Testis (tissue), 5 donors: ENCODE measurements at places on chromosomes 1 and 21. TPM values are rescaled to one million over a fixed set of nuclear protein-coding genes. Genes with fewer than 3 reads are reported as not detected.

The GBP2 gene
- total RNA-seq, result 41.3 TPM

The CLDN17 gene
- total RNA-seq, result not detected

- no peak for DNase-seq
Observed at GRCh38 chr1:89286549-89287180, 14.0 kb upstream of the GBP5 start.

GRCh38 chr1:244296447-244296846 is 155.3 kb downstream of the ADSS2 start:
- DNase-seq, result no peak

- DNase-seq, result no peak
Observed at GRCh38 chr1:154992721-154993571, 440 bp upstream of the LENEP start.

DNA sequence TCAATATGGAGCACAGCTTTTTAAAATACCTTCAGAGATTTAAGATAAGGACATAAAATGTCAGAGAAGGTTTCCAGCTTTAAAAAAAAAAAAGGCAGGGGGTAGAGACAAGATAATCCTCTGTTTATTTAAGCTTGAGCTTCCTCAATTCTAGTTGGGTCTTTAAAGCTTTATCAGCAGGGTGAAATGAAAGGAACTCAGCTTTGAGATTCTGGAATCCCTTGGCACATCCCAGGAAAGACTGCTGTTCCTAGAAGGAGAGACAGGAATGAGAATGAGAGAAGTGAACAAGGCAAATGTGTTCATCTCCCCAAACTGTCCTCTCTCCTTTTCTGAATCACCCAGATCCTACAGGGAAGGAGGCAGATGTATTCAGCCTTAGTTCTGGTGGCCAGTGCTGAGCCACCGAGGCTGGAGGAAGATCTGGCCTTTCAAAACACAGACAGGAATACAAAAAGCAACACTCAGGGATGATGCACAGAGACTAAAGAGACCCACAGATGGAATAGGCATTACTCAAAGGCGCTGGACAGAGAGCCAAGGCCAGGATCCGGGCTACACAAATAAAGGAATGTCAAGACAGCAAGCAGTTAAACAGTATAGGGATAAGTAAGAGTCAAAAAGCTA is 385.8 kb upstream of the DUSP10 start:
- no peak for DNase-seq

The PLA2G2F gene
- total RNA-seq, result not detected

GRCh38 chr1:155022927-155023236 is 10.7 kb downstream of the DCST2 start:
- no peak for DNase-seq

DNA sequence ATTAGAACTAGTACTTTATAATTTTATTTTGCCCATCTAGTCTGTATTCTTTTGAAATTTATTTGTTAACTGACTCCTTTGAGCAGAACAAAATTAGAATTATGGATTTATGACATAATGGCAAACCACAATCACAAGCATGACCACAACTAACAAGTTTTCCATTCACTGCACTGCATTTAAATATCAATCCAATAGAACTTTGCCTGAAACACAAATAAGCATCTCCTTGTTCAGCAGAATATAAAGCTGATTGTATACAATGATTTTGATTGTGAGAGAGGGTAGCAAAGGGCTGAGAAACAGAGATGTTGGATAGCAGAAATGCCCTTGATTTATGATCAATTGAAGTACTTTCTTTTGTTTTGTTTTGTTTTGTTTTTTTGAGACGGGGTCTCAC is 495.5 kb upstream of the RGS18 start:
- no peak for DNase-seq

- no peak for DNase-seq
Observed at GRCh38 chr1:201774224-201774982, 54.6 kb upstream of the IPO9 start.

DNA sequence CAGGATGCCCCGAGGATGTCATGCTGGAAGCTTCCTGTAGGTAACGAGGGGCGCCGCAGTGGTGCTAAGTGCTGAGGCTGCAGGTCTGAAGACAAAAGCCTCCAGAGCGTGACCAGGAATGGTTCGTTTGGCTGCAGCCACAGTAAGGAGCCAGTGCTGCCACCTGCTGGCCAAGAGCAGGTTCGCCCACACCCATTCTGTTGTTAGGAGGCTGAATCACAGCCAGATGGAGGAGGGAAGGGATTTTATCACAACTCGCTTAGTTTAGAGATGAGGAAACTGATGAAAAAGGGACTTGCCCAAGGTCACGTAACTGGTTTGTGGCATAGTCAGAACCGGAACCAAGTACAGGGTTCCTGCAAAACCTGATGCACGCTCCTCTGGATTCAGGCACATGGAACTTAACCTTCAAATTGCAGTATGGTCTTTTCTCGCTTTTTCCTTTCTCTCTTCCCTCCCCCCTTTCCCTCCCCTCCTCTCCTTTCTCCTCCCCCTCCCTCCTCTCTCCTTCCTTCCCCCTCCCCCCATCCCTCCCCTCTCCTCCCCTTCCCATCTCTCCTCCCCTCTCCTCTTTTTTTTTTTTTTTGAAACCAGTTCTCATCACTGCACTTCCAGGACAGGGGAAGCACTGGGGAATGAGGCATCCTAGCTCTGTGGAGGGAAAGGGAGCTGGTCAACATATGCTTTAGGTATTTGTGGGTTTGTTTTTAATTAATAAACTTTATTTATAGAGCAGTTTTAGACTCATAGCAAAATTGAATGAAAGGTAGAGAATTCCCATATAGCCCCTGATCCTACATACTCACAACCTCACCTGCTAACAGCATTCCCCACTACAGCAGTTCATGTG is 81.8 kb downstream of the MPZL1 start:
- peak; percentile 96 for DNase-seq

DNA sequence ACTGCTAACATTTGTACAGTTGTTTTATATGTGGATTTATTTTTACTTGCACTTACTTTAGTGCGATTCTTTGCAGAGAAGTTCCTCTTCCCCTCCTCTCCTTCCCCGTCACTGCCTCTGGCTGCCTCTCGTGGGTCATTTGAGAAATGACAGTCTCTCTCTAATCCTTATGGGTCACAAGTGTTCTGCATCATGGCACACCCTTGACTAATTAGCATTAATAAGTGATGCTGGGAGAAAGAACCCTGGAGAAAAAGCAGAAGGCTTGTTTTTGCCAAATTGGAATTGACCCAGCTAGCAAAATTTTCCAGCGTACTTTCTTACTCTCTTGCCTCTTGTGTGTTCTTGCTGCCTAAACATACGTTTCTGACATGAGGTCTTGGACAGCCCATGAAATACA is 301.2 kb downstream of the DUSP10 start:
- DNase-seq, result no peak

The RNU1-2 gene
- under 0.01 TPM for total RNA-seq

- no peak for DNase-seq
Observed at GRCh38 chr1:206633708-206634121, 1.6 kb upstream of the DYRK3 start.

The RGS4 gene
- 3.5 TPM for total RNA-seq

The BRINP2 gene
- total RNA-seq, result 6.1 TPM

The CELA2B gene
- 3.7 TPM for total RNA-seq

The THEM5 gene
- not detected for total RNA-seq

The CLIC6 gene
- total RNA-seq, result 0.37 TPM

GRCh38 chr1:164950541-164950986 is 391.6 kb downstream of the PBX1 start:
- DNase-seq, result no peak

The TCP10L gene
- total RNA-seq, result 107 TPM

DNA sequence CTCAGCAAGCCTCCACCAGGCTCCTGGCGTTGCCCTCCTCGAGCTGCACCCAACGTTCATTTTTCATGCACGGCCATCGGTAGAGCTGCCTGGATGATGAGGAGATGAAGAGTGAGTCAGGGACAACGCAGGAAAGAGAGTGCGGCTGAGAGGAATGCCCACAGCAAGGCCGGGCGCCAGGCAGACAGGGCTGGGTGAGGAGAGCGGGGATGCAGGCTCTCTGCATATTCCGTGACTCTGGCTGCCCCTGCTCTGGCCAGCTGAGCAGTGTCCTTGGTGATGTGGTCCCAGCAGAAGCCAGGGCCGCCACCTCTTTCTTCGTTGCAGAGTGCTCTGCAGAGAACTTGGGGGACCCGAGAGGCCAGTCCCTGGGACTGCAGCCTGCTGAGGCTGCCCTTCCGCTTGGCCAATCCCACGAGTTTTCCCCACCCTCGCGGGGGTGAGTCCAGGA is 10.8 kb downstream of the UMODL1 start:
- no peak for DNase-seq

GRCh38 chr1:87478231-87478630 is 149.6 kb downstream of the LMO4 start:
- DNase-seq, result peak; percentile 15

GRCh38 chr21:46295996-46296752 is 10.0 kb downstream of the YBEY start:
- DNase-seq, result peak; percentile 88
